Vagina (tissue), 2 donors: ENCODE measurements at places on chromosomes 7 and 10. TPM values are rescaled to one million over a fixed set of nuclear protein-coding genes. Genes with fewer than 3 reads are reported as not detected.

- no peak overlapping the region for H3K4me3 ChIP-seq
- no peaks in the 10 kb centered on the region for H3K36me3 ChIP-seq
- H3K27ac ChIP-seq = no peak overlapping the region
- H3K4me1 ChIP-seq = no peaks in the 10 kb centered on the region
- H3K27me3 ChIP-seq = no peaks in the 10 kb centered on the region
These were observed 35.4 kb downstream of the ZAN start for GRCh38 chr7:100768784-100769183.

DNA sequence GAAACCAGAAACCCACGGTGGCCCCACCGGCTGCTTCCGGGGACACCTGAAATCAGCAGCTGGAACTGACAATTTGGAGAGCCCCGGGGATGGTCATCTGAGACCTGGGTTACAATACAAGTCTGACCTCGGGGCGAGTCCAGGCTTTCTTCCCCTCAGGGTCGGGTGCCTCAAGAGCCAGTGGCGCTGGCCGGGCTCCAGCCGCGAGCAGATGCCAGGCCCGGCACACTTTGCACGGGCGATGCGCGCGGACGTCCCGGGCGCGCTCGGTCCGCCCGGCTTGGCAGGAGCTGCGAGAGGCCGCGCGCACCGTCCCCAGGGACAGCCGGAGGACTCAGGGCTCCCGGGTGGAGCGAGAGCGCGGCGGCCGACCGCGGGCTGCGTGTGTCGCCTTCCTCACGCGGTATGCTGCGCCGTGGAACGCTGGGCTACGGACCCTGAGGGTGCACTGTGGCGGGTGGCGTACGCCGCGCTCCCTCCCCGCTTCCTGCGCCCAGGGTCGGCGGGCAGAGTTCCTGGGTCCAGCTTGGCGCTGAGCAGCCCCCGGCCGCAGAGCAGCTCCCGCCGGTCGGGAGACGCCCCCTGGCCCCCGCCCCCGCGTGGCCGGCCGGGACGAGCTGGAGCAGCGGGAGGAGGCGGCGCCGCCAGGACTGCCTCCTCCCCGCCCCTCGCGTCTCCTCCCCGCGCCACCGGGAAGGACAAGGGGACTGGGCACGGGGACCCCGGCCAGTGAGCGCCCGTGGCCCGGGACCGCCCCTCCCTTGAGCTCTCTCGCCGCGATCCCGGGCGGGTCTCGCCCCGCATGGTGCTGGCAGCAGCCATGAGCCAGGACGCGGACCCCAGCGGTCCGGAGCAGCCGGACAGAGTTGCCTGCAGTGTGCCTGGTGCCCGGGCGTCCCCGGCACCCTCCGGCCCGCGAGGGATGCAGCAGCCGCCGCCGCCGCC, at the start of gene RBM20:
TSS of gene RBM20 (plus strand) at position 684 of the 945 bp plus-strand sequence. CDS start at position 803, 119 bp downstream.
- no peak within 1 kb of the TSS for H3K27ac ChIP-seq
- no peaks in the 10 kb centered on the region for H3K36me3 ChIP-seq
- peaks cover 17% of the 10 kb centered on the region for H3K4me1 ChIP-seq
- peak within 1 kb of the TSS; percentile 52 for H3K4me3 ChIP-seq
- DNase-seq = no peak

- H3K27ac ChIP-seq = no peak overlapping the region
- DNase-seq = no peak
- H3K27me3 ChIP-seq = no peaks in the 10 kb centered on the region
- H3K4me3 ChIP-seq = no peak overlapping the region
These were observed 14.1 kb downstream of the CREM start for GRCh38 chr10:35140727-35141126.

DNA sequence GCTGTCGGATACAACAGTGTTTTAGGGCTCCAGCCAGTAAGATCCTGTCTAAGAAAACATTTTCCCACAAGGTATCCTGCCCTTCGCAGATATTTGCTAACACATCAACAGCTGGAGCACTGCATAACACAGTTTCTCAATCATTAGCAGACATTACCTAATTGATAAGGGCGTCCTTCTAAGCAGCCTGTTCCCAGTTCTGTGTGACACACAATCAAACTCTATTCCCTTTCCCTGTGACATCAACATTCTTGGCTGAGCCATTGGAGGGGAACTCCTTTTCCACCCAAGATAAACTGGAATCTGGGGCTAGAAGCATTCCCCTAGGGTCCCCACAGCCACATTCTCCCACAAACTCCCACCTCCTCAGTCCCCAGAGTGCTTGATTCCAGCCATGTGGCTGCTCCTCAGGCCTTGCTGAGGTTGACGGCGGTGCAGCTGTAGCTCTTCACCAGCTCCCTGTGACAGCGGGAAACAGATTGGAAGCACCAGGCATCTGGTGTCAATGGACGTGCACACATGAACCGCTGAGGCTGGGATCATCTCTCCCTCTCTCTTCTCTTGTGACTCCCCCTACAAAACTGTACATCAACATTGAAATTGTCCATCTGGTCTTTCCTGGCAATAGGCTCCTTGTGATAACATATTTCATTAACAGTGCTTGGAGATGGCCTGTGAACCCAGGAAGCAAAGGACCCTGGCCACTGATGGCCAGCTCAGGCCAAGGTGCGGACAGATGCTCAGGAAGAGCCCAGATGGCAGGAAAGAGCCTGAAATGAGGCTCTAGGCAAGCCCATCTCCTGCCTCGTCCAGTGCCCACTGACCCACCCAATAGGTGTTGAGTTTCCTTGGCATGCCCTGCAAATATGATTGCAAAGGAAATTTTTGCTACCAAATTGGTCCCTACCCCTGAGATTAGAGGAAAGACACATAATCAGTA, 131.1 kb upstream of the TBX20 start:
- DNase-seq = no peak
- no peak overlapping the region for H3K27ac ChIP-seq
- H3K4me3 ChIP-seq = no peak overlapping the region
- no peaks in the 10 kb centered on the region for H3K4me1 ChIP-seq
- H3K36me3 ChIP-seq = no peaks in the 10 kb centered on the region
- H3K27me3 ChIP-seq = no peaks in the 10 kb centered on the region

- no peaks in the 10 kb centered on the region for H3K4me1 ChIP-seq
- H3K4me3 ChIP-seq = no peak overlapping the region
- H3K36me3 ChIP-seq = no peaks in the 10 kb centered on the region
- DNase-seq = no peak
These were observed 128.9 kb downstream of the ZNF365 start for GRCh38 chr10:62502995-62503613.

DNA sequence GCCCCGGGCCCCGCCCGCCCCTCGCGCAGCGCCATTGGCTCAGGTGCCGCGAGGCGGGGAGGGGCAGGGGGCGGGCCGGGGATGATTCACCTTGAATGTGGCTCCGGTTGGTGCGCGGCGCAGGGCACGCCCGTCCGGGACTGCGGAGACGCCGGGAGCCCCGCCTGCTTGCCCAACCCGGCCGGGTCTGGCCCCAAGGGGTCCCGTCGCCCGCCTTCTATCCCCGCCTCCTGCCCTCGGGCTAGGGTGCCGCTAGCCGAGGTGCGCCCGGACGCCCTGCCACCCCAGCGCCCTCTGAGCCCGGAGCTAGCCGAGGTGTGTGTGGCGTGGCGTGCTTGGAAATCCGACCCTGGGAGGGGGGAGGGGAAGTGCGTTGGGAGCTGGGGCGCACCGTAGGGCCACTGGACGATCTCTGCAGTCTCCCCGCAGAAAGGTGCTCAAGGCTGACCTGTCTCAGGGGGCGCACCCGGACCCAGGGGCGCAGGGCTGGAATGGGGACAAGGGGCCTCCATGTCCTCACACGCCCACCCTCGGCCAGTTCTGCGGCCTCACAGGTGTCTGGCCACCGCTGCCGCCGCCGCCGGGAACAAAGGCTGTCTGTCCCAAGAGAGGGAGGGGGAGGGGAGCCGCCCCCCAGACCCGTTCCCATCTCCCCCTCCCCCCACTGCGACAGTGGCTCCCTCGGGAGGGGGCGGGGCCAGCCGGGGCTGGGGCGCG, 168.9 kb downstream of the NRF1 start:
- peak overlapping the region; percentile 51 for H3K4me3 ChIP-seq
- H3K27ac ChIP-seq = no peak overlapping the region
- H3K4me1 ChIP-seq = peaks cover 70% of the 10 kb centered on the region

DNA sequence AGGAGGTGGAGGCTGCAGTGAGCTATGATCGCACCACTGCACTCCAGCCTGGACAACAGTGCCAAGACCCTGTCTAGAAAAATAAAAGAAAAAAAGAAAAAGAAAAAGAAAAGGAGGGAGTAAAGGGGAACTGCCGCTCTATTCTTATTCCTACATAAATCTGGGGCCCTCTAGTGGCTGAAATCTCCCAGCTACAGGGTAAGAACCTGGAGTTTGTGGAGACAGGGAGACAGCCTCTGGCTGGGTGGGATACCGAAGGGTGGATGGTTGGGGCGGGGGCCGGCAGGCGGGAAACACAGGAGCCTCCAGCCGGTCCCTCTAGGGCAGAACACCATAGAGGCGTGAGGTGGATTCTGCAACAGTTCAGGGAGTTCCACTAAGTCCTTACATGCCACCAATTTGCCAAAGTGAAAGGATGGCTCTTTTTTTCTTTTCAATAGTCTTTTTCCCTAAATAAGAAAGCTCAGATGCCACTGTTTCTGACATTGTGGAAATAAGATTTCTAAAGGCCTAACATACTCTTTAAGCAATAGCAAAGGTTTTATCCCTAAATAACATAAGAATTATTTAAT, 117.3 kb downstream of the SVIL start:
- peaks cover 6% of the 10 kb centered on the region for H3K4me1 ChIP-seq
- H3K36me3 ChIP-seq = no peaks in the 10 kb centered on the region
- H3K27me3 ChIP-seq = no peaks in the 10 kb centered on the region
- no peak overlapping the region for H3K4me3 ChIP-seq

DNA sequence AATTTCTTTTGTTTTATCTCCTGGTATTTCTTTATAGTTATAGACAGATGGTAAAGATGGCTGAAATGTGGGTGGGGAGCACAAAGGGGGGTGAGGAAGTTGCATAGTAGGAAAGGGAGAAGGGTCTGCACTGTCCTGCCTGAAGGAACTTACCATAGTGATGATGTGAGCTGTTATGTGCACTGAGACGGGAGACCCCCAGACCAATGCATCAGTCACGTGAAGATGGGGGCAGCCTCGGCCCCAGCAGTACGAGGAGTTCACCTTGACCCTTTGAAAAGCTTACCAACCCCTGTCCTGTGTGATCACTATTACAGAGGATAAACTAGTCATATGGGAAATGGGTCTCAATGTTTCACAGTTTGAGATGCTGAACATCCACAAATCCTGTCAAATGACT, 316.3 kb downstream of the TNS3 start:
- no peaks in the 10 kb centered on the region for H3K4me1 ChIP-seq
- H3K27me3 ChIP-seq = no peaks in the 10 kb centered on the region
- H3K27ac ChIP-seq = no peak overlapping the region
- no peak for DNase-seq
- H3K4me3 ChIP-seq = no peak overlapping the region

GRCh38 chr10:81898518-81898917, 23.5 kb downstream of the NRG3 start:
- H3K27ac ChIP-seq = no peak overlapping the region
- no peaks in the 10 kb centered on the region for H3K4me1 ChIP-seq
- no peak for DNase-seq
- H3K36me3 ChIP-seq = no peaks in the 10 kb centered on the region
- H3K27me3 ChIP-seq = no peaks in the 10 kb centered on the region

DNA sequence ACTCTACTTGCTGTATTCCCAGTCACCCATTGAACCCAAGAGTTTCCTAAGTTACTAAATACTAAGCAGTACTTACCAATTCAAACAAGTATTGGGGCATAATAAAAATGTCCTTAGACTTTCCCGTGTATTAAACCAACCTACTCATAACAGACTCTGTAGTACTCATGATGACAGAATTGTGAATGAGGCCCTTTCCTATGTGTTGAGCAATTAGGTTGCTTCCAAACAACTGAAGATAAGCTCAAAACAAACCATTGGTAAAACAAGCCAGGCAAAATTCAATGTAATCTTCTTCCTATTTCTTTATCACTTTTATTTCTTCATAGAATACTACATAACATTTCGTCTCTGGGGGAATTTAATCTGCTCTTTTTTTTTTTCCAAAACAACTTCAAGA, 106.5 kb upstream of the ANK3 start:
- no peak overlapping the region for H3K27ac ChIP-seq
- H3K4me3 ChIP-seq = no peak overlapping the region
- no peaks in the 10 kb centered on the region for H3K27me3 ChIP-seq

DNA sequence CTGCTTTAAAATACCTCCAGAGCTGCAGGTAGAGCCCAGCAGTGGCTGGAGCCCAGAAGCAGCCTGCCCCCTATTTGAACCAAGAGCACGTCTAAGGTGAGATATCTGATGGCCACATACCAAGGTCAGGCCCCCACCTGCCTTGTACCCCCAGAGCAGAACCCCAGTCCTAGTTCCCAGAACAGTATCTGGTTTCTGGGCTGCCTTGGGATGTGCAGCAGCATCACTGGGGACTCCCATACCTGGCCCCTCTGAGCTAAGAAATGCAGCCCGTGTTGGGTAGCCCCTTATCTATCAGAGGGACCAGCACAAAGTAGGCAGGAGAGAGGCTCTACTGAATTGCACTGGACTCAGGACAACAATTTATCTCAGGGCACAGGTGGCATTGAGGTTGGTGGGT, 8.9 kb downstream of the SFTPD start:
- H3K36me3 ChIP-seq = no peaks in the 10 kb centered on the region
- H3K27ac ChIP-seq = no peak overlapping the region
- H3K4me3 ChIP-seq = no peak overlapping the region
- peak; percentile 40 for DNase-seq

GRCh38 chr7:105849122-105849855, 27.1 kb downstream of the ATXN7L1 start:
- no peaks in the 10 kb centered on the region for H3K27me3 ChIP-seq
- DNase-seq = no peak
- no peaks in the 10 kb centered on the region for H3K36me3 ChIP-seq
- peaks cover 20% of the 10 kb centered on the region for H3K4me1 ChIP-seq

DNA sequence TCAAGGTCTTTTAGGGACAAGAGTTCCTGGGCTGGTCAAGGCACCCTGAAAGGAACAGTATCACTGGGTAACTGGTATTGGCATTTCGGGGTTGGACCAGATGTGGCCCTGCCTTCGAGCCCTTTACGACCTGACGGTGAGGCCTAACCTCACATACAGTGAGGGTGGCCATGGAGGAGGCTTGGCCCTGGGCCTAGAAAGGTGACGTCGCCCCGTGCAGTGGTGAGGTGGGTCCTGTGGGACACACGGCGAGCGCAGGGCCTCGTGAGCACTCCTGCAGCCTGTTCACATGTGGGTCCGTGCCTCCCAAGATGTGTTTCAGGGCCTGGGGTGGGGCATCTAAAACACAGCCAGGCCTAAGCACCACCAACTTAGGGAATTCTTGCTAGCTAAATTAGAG, 36.1 kb downstream of the CRHR2 start:
- no peak overlapping the region for H3K4me3 ChIP-seq
- H3K36me3 ChIP-seq = no peaks in the 10 kb centered on the region
- DNase-seq = no peak
- H3K4me1 ChIP-seq = no peaks in the 10 kb centered on the region

GRCh38 chr10:88332503-88333247, 250.4 kb downstream of the RNLS start:
- no peaks in the 10 kb centered on the region for H3K4me1 ChIP-seq
- H3K27me3 ChIP-seq = no peaks in the 10 kb centered on the region
- H3K36me3 ChIP-seq = no peaks in the 10 kb centered on the region
- H3K27ac ChIP-seq = no peak overlapping the region

- H3K27ac ChIP-seq = no peak overlapping the region
- no peaks in the 10 kb centered on the region for H3K4me1 ChIP-seq
- H3K27me3 ChIP-seq = no peaks in the 10 kb centered on the region
- H3K36me3 ChIP-seq = no peaks in the 10 kb centered on the region
- peak; percentile 61 for DNase-seq
These were observed 83.6 kb downstream of the WDFY4 start for GRCh38 chr10:48768144-48768766.

Gene PANK1
- 10.3 TPM for total RNA-seq

Gene RPEL1
- not detected for total RNA-seq

Gene ZPBP
- not detected for total RNA-seq

Gene ACTL6B
- 0.49 TPM for total RNA-seq

Gene SFMBT2
- 12.5 TPM for total RNA-seq

Gene AS3MT
- 3.2 TPM for total RNA-seq

Gene HTR5A
- total RNA-seq = not detected

Gene TAC1
- 7.1 TPM for total RNA-seq

Gene OPALIN
- not detected for total RNA-seq

Gene HOXA11
- 9.8 TPM for total RNA-seq
